ENCODE measurements at places on chromosomes 16 and 17.

GRCh38 chr16:76278086-76278485 lies 885 bp downstream of the CNTNAP4 start:
- DNase-seq = no peak

GRCh38 chr16:1390239-1390779 lies 24.2 kb downstream of the UNKL start:
- no peak for DNase-seq

DNA sequence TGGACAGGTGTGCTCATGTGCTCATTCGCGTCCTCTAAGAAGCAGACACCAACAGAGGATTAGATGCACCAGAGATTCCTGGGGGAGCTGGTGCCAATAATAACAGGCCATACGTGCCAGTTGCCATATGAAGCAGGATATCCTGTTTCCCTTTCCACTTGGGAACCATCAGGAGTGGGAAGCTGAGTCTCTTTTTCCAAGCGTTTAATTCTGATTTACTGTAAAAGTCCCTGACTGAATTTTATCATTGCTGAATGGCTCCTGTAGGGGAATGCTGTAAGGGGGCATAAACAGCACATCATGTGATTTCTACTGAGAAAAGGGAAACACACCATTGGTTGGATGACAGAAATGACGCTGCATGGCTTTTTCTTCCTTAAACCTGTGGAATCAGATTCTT lies 113.3 kb downstream of the IRF8 start:
- DNase-seq = no peak

DNA sequence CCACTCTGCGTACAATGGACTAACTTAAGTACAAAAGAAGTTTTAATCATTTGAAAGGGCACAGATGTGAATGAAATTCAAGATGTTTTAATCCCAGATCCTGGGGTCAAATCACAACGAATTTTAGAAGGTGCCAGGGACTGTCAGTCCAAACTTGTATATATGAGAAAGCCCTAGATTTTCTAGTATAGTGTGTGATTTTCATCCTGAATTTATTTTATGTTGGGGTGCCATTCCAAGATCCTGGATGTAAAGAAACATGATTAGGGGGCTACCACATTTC lies 64.3 kb downstream of the TUBD1 start:
- no peak for DNase-seq

DNA sequence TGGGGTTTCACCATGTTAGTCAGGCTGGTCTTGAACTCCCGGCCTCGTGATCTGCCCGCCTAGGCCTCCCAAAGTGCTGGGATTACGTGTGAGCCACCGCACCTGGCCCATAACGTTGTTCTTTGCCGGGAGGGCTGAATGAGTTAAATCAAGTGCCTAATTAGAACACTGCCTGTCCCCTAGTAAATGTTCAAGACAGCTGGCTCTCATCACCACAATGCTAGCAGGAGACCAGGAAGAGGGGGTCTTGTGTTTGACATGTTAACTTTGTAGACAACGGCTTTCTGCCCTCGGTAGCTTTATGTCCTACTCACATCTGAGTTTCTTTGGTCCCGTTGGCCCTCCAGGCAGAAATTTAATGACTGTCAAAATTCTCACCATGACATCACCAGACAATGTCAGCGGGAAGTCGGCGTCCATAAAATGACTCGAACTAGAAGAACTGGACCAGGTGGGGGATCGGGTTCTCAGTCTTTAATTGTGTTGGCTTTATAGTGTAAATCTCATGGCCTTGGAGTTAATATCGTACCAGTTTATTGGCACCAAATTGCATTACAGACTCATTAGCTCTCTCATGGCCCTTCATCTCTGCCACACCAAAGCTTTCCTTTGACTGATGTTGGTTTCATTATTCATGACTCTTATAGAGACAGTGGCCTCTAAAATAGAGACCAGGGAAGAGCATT lies 11.4 kb upstream of the ITPRIPL2 start:
- DNase-seq = no peak

DNA sequence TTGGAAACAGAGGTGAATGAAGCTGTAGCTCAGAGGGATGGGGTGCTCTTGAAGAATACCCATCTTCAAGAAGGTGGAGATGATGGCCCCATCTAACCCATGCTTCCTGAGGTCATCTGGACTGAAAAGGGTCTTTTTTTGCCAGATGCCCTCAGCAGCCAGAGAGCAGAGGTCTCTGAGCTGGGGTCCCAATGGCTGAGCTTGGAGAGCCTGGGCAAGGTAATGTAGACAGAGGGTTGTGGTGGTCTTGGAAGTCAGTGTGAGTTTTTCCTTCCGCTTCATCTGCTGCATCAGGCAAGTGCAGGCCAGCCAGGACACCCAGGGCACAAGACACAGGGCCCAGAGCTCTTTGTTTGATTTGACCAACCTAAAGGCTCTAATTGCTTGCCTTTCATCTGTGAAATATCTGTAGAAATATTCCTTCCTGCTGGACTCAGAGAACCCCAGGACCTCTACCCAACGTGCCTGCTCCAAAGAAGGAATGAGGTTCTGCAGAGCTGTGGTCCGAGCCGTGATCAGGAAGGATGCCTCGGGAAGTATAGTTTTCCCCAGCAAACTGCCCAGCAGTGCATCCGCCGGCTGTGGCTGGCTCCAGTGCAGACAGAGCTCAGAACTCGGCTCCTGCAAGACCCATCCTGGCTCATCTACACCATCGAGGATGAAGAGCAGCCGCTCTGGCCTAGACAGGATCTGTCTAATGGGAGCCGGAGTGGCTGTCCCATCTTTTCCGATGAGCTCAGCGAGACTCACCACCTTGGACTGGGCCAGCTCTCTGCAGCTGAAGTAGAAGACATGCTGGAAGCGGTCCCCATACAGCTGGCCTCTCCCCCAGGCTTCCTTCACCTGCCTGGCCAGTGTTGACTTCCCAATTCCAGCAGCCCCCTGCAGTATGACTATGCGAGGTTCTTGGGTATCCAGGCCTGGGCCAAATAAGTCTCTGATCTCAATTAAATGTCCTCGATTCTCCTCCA lies 25.2 kb downstream of the NLRP1 start:
- no peak for DNase-seq

GRCh38 chr16:24988593-24989338 lies 26.4 kb downstream of the ARHGAP17 start:
- no peak for DNase-seq

GRCh38 chr17:7336240-7337175 lies at the start of gene ACAP1:
ACAP1 (plus strand) TSS chr17:7336529; CDS start chr17:7336735, 206 bp downstream.
- DNase-seq = peak; percentile 31

- DNase-seq = peak; percentile 65
Observed at GRCh38 chr17:1362964-1363363, 37.1 kb downstream of the YWHAE start.

DNA sequence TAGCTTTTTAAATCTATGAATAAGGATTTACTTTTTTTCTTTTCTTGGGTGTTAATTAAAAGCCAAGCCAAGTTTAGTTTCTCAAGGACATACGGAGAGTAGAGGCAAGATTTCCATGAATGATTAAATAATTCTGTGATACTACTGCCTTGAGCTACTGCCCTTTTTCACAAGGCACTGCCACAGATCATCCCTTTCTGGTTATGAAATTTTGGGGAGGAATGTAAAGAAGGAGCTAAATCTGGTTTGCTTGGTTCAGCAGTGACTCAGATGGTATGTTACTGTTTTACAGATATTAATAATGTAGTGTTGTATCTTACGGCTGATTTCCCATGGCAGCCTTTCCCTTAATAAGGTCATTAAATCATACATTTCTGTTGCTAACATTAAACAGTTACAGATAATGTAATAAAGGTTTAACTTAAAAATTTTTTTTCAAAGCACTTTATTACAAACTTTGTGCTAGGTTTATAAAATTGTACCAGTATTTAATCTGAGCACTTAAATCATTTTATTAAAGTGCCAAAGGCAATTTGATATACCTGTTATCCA lies 2.6 kb downstream of the WSB1 start:
- no peak for DNase-seq

GRCh38 chr17:728911-729310 lies 3.5 kb upstream of the TLCD3A start:
- DNase-seq = no peak

- no peak for DNase-seq
Observed at GRCh38 chr16:79452671-79453070, 147.9 kb downstream of the MAF start.

DNA sequence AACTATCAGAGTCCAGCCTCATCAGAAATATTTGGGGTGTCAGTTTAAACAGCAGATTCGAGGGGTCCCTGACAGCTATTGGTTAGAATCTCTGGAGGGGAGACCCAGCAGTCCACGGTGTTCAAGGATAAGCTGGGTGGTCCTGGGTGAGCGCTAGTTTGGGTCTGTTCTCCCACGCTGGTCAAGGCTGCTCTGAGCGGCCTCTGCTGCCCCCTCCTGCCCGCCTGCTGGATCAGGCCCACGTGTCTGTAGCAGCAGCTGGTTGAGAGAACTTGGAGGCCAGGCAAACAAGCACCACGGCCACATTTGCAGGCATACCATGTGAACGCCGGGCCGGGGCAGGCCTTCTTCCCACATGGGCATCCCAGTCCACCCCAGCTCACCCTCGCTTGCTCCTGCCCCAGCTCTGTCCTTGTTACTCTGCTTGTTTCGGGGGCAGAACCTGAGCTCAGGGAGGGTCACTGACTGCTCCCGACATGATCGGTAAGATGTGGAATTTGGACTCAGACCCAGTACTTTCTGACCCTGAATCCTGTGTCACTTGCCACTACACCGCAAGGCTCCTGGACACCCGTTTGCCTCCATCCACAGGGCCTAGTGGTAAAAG lies 7.4 kb downstream of the FOXF1 start:
- no peak for DNase-seq

DNA sequence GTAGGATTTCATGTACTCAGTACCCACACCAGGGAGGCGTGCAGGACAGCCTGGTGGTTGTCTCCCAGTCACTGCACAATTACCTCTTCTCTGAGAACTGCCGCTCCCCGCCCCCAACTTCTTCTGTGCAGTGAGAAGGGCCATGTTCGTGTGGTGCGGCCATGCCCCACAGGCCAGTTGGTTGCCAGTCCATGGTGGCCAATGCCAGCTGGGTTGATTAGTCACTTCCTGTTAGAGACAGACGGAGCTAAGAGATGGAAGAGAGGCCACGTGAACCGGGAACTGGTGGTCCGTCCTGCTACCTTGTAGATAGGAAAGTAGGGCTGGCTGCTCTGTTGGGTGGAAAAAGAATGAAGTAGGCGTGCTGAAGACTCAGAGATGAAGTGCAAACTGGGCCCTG lies 206.5 kb downstream of the ABCC12 start:
- no peak for DNase-seq

DNA sequence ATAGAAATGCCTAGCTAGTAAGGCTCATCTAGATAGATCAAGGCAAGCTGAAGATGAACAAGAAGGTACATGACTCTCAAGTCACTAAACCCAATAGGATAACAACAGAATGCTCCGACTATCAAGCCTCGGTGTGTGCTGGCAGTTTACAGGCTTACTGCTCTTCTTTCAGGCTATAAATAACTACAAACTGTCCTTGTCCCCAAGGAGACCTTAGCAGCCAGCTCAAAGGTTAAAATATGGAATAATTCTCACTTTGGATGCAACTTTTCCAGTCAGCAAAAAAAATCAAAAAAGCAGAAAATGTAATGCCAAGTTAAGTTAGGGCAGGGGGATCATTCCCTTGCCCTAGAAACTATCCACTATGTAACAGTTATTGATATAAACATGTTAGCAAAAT lies 44.6 kb downstream of the SPOP start:
- no peak for DNase-seq

- DNase-seq = peak; percentile 36
Observed at GRCh38 chr17:29252101-29252791, 5.6 kb downstream of the CRYBA1 start.

DNA sequence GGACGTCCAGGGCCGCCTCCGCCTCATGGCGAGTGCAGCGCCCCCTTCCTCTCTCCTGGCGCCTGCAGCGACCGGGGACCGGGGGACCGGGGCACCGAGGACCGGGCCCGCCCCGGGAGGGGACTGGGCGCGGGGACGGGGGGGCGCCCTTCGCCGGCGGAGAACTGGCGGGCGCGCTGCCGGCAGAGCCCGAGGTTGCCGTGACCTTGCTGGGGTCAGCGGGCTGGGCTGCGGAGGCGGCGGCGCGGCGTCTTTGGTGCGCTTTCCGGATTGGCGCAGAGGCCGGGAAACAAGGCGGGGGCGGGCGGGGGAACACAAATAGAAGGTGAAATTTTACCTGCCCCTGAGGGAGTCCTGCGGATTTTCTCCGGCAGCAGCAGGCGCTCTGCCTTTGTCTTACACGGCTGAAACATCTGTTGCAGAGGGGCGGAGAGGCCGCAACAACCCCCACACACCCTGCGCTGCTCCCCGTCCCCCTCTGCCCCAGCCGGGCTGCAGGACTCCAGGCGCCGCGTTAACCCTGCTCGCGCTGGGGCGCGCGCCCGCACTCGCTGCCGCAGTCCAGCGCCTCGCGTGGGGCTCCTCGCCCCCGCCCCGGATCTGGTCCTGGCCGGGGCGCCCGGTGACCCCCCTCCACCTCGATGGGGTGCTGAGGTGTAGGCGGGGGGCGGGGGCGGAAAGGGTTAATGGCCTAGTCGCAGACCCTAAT lies 53.5 kb downstream of the SREBF1 start:
- DNase-seq = no peak

- no peak for DNase-seq
Observed at GRCh38 chr17:16297367-16298139, 55.7 kb downstream of the CENPV start.

- no peak for DNase-seq
Observed at GRCh38 chr17:68400404-68400735, 56.9 kb downstream of the WIPI1 start.

DNA sequence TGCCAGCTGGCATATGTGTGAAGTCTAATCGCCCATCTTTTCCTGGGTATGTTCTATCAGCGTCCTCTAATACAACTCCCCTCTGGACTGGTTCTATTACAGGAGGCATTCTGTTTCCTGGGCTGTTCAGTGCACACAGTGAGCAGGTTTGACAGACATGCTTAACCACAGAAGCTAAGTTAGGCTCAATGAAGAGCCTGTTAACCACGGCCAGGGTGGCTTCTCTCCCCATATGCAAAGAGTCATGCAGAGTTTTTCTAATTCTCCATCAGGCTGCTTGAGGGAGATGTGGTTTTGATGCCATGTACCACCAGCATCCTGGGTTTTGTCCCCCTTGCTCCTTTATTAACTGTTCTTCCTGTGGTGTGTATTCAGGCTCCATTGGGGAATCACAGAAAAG lies 57.2 kb upstream of the ALOX12 start:
- no peak for DNase-seq

- DNase-seq = no peak
Observed at GRCh38 chr17:38918129-38918913, 7.1 kb upstream of the LASP1NB start.

DNA sequence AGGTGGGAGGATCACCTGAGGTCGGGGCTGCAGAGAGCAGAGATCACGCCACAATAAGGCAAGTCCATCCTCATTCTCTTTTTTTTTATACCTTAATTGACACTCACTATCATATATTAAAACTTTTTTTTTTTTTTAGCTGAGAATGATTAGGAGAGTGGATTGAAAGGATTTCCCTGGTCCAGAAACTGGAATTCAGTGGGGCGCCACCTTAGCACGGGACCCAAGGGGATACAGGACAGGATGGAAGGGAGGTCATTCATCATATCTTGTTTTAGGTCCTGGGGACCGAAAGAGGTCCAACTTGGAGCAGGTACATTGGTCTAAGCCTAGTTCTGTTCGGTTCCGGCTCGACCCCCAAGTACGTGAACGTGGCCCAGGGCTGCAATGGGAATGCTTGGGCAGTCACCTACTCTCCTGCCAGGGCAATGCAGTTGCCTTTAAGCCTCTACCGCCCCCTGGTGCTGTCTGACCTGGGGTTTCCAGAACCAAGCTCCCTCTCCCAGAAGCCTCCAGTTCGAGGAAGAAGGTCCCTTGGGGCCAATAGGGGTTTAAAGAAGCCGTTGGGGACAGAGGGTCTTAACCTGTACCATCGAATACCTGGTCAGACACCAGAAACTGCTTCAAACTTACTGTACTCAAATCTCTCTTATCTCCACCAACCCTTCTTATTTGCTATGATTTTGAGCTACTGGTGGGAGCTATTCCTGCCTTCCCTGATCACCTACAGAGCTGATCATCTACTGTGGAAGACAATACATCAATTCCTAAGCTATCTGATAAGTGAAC lies 19.9 kb upstream of the GPATCH8 start:
- peak; percentile 85 for DNase-seq

All from AML-193 (cell line).